AG09309 (cell line): ENCODE measurements at places on chromosomes 3 and 15.

DNA sequence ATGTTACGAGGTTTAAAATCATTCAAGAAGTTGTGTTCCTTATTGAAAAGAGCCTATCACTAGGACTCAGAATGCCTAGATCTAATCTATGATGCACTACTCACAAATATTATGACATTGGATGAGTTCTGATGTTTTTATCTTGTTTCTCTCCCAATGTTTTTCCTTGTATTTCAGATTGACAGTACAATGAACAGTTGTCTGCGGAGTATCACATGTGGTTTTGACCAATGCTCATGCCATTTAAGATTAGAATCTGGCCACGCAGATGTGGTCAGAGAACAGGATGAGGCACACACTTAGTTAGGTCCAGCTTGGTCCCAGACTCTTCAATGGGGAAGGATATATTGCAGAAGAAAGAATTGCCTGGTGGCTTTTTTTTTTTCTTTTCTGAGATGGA, 25.6 kb upstream of the CCDC50 start:
- DNase-seq = no peak

GRCh38 chr3:120440001-120440703, 10.6 kb downstream of the FSTL1 start:
- no peak for DNase-seq

DNA sequence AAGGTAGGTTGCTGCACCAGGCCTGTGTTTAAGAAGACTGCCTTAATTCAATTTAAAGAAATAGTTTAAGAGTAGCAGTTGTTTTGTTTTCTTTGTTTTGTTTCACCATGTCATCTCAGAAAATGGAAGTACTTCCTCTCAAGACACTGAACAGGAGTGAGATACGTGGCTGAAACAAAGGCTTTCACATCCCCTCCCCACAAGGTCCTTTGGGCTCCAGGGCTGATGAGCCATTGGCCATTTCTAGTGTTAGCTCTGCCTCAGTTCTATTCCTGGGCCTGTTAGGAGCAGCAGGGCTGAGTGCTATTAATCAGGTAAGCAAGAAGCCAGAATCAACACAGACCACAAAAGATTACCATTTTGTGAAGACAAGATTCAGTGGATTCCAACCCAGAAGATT, 132.8 kb downstream of the KCNAB1 start:
- no peak for DNase-seq

DNA sequence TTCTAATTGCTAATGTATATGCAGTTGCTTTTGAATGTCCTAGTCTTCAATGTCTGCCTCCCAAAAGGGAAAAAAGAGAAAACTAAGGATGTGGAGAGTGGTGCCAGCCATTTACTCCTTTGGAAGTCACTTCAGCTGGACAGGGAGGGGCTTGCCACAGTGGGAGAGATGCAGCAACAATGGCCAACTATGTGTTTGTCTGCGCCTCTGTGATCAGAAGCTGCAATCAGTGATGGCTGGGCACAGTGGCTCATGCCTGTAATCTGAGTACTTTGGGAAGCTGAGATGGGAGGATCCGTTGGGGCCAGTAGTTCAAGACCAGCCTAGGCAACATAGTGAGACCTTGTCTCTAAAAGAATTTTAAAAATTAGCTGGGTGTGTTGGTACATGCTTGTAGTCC, 16.7 kb upstream of the CLRN1 start:
- no peak for DNase-seq

DNA sequence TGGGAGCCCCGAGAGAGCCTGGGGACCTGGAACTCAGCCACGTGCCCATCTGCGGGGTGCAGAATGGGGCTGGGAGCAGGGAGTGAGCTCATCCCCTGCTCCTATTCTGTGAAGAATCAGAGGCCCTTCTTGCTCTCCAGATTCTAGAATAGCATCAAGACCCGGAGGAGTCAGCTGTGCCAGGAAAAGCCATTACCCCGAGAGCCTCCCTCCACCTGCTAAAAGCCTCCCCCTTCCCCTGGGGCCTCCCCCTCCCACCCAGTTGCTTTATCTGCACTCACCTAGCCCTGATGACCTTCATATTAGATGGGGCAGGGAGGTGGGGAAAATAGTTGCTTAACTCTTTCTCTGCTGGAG, 23.1 kb downstream of the CCDC33 start:
- DNase-seq = no peak

DNA sequence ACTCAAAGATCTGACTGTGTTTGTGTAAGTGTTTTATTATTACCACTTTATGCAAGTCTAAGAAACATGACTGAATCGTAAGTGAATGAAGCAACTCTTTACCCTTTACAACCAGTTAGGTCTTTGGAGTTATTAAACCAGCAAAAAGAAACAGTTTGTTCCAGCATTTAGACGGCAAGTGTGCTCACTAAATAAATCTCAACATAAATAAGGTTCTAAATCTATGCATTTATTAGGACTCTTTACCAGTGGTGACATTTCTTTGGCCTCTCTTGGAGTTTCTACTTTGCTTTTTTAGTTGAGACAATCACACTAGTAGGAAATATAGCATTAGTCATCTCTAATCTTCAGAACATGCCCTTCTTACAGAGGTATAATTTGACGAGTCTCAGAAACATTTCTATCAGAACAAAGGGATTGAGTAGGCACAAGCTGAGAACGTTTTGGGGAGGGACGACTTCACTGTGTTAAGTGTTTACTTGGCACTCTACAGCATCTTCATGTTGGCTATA, 739.9 kb upstream of the NR2F2 start:
- DNase-seq = no peak

DNA sequence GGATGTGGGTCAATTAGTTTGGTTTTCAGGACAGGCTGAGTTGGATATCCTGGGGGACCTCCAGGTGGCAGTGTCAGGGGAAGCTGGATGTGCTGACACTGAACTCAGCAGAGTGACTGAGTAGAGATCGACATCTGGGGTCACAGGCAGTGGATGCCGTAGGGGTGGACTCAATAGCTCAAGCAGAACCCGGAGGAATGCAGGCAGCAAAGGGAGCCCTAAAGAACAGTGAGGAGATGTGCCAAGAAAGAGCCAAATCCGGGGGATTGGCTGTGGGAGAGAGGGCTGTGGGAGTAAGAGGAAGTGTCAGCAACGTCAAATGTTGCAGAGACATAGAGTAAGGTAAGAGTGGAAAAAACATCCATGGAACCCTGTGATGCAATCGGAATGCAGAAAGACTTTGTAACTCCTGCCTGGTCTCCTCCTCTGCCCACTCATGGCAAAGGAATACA, 11.6 kb downstream of the CCR5AS start:
- no peak for DNase-seq

- DNase-seq = no peak
Observed at GRCh38 chr3:113183748-113184661, 27.4 kb upstream of the BOC start.

DNA sequence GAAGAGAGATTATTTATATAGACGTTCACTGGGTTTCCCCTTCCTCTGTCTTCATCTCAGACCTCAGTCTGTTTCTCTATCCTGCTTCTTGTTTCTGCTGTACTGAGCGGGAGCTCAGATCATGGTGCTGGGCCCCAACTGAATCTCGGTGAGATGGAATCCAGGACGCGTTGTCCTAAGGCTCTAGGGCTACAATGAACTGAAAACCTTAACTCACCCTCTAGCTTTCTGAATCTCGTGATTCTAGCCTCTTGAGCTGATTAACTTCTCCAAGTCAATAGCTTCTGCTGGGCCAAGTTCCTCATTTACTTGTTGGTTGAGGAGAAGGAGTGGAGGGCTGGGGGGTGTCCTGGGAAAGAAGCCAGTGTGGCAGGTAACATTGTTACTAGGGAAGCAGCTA, 32.7 kb upstream of the MAP3K13 start:
- DNase-seq = no peak

DNA sequence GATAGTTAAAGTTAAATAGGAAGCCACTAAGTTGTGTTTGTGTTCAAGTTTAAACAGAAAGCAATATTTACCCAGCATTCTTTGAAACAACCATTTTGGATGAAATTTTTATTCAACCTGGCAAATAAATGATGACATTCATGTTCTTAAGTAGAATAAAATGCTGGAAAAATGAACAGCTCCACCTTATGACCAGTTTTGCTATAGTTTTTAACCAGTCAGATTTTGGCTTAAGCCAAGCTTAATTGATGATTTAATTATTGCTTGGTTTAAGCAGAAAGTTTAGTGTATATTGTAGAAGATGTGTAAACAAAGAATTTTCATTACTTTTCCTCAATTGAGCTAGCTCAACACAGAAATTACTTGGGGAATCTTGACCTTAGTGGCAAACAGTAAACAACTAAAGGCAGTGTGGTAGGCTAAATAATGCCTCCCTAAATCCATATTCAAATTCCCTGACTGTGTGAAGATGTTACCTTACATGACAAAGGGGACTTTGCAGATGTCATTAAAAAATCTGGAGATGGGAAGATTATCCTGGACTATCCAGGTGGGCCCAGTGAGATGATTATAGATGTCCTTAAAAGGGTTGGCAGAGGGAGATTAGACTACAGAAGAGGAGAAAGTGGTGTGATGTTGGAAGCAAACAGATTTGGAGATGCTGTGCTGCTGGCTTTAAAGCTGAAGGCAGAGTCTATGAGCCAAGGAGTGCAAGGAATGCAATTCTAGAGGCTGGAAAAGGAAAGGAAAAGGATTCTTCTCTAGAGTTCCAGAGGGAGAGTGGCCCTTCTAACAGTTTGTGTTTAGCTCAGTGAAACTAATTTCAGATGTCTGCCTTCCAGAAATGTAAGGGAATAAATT, 448.6 kb upstream of the GOLIM4 start:
- DNase-seq = no peak
